Trophoblast cell (in vitro differentiated cells and primary cell): ENCODE measurements at places on chromosomes 6 and 20.

GRCh38 chr6:30647242-30648116 lies 546 bp downstream of the C6orf136 start:
- DNase-seq: peak; percentile 62

DNA sequence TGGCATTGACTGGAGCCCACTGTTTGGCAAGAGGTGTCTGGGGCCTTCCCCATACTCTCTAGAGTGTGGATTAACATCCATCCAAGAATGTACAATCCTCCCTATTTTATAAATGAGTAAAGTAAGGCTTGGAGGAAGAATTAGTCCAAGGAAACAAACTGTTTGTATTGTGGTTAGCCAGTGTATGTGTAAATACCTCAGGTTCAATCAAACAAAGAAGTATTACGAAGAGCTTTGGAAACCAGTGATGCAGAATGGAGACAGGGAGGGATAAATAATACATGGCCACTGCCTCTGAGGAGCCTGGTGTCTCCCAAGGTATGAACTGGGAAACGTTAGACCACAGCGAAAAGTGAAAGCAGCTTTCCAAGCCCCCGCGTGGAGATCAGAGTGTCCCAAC lies 226.6 kb upstream of the RIN2 start:
- no peak for DNase-seq

GRCh38 chr20:49641683-49642656 lies 71.7 kb downstream of the B4GALT5 start:
- DNase-seq: no peak

GRCh38 chr6:68069921-68070710 lies 565.0 kb upstream of the ADGRB3 start:
- no peak for DNase-seq

DNA sequence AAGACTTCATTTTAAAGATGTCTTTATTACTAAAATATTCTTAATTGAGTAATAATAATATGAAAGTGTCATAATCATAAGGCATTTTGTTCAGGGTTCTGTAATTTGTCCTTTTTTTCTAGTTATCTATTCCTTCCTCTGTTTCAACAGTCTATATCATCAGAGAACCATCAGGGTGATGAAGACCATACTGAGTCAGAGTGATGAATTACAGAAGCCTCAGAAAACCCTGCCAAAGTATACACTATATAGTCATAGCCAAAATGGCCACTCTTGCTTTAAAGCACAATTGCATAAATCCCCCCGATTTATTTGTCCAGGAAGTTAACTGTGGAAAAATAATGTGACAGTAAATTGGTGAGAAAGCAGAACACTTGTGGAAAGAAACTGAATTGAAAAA lies 735.0 kb downstream of the EPHA7 start:
- no peak for DNase-seq

- DNase-seq: no peak
Measured at GRCh38 chr6:41642090-41642959, 4.1 kb downstream of the MDFI start.

DNA sequence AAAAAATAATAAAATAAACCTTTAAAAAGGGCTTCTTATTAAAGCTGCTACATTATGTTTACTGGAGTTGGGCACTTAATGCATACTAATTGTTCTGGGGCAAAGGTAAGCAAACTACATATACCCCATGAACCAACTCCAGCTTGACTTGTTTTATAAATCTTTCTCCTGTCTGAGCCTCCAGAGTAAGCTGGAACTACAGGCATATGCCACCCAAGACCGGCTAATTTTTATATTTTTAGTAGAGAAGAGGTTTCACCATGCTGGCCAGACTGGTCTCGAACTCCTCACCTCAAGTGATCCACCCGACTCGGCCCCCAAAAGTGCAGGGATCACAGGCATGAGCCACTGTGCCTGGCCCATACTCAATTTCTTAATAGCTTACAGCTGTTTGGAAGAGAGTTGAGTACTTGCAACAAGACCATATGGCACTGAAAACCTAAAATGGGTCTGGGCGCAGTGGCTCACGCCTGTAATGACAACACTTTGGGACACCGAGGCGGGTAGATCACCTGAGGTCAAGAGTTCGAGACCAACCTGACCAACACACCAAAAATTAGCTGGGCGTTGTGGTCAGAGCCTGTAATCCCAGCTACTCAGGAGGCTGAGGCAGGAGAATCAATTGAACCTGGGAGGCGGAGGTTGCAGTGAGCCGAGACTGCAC lies 19.9 kb downstream of the ROMO1 start:
- DNase-seq: no peak

- no peak for DNase-seq
Measured at GRCh38 chr20:43940518-43941225, 26.0 kb downstream of the TOX2 start.

DNA sequence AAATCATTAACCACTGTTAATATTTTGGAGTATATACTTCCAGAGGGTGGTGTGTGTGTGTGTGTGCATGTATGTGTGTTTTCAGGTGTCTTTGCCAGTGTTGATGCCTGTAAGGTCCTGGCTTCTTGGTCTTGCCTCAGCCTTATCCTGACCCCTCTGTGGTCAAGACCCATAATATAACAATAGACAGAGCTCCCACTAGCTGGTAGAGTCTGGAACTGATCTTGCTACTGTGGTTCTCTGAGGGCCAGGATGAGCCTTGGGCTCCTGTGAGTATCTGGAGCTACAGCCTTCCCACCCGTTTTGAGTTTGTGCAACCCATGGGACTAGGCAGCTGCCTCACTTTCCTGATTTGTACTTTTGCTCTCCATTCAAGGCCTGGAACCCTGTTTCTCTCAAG lies 191.0 kb downstream of the IBTK start:
- DNase-seq: no peak

DNA sequence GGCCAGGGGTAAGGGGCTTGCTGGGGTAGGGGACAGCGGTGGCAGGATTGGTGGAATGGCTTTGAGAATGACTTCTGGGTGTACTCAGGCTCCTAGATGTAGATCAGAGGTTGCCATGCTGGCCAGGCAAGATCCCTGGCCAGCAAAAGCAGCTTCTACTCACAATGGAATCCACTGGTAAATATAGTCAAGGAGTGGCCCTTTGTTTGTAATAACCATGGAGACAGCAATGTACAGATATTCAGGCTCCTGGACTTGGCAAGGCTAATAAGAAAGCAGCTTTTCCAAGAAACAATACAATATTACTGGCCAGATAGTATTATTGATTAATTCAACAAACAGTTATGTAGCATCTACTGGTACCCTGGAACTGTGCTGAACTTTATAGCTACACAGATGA lies 37.9 kb downstream of the CDH26 start:
- no peak for DNase-seq

- no peak for DNase-seq
Measured at GRCh38 chr20:53872081-53872541, 198.3 kb downstream of the BCAS1 start.

DNA sequence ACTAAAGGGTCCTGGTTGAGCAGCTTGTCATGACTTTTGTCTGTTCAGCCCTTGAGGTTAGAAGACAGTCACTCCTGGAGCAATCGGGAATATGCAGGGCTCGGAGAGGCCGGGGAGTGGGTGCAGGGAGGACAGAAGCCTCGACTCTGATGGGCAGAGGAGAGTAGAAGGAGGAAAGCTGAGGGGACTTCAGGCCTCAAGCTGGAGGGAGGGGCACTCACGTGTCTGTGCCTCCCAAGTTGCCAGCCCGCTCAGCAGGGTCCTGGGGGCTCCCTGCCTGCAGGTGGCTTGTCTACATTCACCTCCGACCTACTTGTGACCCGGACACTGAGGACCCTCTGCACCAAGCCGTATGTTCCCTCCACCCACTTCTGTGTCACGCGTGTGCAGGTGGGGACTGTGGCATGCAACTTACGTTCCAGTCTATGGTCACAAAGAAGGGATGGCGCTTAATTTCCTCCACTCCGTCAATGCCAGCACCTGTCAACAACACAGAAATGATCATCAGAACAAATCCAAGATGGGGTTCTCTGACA lies 86.8 kb upstream of the MPC1 start:
- DNase-seq: no peak

DNA sequence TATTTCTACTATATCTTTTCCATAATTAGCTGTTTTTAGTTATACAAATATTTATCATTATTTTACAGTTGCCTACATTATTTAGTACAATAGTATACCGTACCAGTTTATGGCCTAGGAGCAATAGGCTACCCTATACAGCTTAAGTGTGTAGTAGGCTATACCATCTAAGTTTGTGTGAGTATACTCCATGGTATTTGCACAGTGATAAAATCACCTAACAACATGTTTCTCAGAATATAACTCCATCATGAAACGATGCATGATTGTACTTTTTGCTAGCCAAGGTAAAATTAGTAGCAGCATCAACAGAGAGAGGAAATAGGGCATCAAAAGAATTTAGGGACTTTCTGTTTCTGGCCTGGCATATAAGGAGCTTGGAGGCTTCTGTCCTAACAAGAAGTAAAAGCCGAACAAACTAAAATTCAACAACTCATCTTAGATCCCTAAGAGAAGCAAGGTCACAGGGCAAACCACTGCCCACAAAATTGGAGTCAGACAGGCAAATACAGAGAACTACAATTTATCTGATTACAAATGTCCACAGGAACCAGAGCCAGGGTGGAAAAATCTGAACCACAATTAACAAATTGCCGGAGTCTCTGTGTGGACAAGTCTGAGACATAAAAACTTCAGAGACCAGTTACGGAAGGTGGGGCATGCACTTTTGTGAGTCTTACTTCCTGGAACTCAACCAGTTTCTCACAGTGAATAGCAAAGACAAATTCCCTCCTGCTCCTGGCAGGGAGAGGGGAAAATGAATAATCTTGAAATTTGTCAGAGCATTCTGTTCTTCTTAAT lies 671.4 kb downstream of the RFPL4B start:
- DNase-seq: peak; percentile 59

GRCh38 chr6:139166956-139167313 lies 32.1 kb downstream of the HECA start:
- DNase-seq: no peak

- DNase-seq: peak; percentile 57
Measured at GRCh38 chr6:28953039-28953584, 29.3 kb upstream of the TRIM27 start.

- no peak for DNase-seq
Measured at GRCh38 chr6:85185977-85186376, 263.9 kb upstream of the NT5E start.

DNA sequence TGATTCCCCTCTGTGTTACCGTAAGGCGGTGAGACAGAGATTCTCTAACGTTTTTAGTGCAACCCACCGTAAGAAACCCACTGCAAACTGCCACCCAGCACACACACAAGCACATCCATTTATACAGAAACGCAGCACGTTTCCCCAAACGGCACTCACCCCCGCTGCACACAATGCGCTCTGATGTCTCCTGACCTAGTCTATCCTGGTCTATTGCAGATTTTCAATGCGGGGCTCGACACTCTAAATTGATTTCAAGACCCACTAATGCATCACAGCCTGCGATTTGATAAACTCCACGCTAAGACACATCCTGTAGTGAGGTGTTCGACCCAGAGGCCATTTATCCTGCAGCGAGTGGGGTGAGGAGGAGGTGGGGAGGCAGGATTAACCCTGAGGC lies 63.7 kb upstream of the SULF2 start:
- DNase-seq: no peak

DNA sequence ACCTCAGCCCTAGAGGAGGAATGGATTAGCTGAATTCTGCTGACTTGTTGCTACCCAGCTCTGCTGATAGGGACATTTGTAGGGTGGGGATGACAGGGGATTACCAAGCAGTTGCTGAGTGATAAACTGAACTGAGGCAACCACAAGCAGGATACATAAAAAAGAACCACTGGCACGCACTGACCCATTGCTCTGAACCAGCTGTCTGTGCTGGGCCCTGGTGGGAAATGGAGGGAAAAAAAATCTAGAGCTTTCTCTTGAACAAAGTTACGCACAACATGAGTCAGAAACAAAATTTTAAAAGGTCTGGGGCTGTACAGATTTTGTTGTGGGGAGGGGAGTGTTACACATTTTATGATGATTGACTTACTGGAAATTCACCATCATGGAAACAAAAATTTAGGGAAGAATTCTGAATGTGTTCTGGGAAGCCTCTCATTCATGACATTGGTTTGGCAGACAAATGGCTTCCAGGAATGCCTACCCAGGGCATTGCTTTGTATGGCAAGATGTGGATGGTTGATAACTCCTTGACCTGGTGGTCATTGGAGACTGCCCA lies 37.7 kb downstream of the FOXO3 start:
- DNase-seq: peak; percentile 20

DNA sequence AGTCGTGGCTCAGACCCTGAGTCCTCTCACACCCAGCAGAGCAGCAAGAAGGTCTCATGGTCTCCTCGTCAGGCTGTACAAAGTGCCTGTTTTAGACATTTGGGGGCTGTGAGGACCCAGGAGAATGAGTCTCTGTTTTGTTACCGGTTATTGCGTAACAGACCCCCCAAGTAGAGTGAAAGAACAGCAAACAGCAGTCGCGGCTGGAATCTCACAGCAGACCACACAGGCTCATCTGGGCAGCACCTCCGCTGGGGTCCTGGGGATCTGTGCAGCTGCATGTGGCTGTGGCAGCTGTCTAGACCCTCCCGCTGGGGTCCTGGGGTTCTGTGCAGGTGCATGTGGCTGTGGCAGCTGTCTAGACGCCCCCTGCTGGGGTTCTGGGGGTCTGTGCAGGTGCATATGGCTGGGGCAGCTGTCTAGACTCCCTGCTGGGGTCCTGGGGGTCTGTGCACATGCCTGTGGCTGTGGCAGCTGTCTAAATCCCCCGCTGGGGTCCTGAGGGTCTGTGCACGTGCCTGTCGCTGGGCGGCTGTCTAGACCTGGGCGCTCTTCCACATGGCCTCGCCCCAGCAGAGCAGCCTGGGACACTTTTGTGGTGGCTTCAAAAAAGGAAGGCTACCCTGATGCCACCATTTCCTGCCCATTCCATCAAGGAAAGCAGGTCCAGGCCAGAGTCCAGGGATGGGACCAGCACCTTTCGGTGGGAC lies 24.7 kb downstream of the ENTPD6 start:
- no peak for DNase-seq

GRCh38 chr6:46642928-46643751 lies 9.5 kb downstream of the CYP39A1 start:
- DNase-seq: peak; percentile 92

GRCh38 chr6:56259234-56260077 lies 12.1 kb upstream of the COL21A1 start:
- DNase-seq: no peak

DNA sequence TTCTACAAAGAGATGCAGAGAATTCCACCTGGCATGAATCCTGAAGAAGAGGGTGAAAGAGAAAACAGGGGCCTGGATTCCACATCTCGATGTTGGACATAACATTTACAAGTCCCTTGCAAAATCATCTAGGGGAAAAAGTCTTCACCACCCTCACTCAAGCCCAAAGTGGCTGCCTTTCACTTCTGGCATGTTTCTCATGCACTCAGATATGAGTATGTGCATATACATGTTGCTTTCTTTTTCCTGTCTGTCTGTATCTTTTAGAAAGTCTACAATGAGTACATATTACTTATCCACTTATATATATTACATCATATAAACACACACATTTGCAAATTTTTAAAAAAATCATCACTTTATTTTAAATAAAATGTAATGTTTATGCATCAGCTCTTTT lies 159.3 kb downstream of the KIF6 start:
- DNase-seq: no peak
